ENCODE measurements at places on chromosomes 13 and 19.

DNA sequence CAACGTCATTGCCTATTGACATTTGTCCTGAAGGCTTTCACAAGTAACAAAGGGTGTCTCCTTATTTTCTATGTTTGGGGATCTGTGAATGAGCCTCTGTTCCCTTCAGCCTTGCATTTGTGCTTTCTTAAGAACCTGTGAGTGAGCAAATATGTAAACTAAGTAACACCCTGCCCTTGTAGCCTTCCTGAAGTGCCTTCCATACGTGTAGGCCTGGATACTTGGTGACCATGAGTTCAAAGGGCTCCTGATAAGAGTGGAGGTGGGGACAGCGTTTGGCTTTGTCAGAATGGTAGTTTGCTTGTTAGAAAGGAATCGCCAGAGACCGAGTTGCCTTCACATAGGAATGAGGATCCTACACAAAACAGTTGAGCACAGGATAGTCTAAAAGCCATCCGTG is 14.5 kb upstream of the CCDC97 start:
- no peak for DNase-seq

GRCh38 chr19:36106441-36106840 is 4.5 kb upstream of the OVOL3 start:
- DNase-seq, result no peak

GRCh38 chr13:85825454-85825853 is 26.2 kb upstream of the SLITRK6 start:
- DNase-seq, result no peak

- DNase-seq, result no peak
Observed at GRCh38 chr19:30570194-30570593, 198.0 kb downstream of the ZNF536 start.

- no peak for DNase-seq
Observed at GRCh38 chr19:33713194-33713593, 83.5 kb upstream of the KCTD15 start.

- DNase-seq, result no peak
Observed at GRCh38 chr19:16559780-16560276, 12.4 kb downstream of the SLC35E1 start.

- no peak for DNase-seq
Observed at GRCh38 chr13:112733661-112734379, 44.0 kb downstream of the ATP11A start.

GRCh38 chr19:51294211-51294976 is 17.1 kb upstream of the IGLON5 start:
- DNase-seq, result no peak

DNA sequence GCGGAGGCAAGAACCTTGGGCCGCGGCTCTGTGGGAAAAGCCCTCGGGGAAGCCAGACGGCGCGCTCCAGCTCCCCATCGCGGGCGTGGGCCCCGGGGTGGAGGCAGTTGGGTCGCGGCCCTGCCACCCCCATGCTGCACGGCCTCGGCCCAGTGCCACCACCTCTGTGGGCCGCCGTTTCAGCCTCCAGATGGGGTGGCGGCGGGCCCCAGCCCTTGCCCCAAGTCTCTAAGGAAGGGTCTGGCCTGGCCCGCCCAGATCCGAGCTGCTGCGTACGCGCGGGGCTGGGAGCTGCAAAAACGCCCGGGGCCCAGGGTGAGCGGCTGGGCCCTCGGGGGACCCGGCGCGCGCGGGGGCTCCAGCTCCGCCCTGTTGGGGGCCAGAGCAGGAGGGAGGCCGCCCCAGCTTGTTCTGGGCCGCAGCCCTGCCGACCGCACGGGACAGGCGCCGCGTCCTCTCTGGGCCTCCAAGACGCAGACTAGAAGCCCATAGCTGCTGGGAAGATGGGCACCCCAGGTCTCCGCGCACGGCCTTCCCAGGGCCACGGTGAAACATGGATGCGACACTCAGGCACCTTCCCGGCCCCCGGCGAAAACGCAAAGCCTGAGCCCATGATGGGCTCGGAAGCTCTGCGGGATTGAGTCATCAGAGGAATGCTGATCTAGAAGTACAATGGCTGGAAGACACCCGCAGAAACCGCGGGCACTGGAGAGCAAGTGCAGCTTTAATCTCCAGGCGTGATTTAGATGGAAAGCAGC is 110.1 kb downstream of the KCTD15 start:
- no peak for DNase-seq

DNA sequence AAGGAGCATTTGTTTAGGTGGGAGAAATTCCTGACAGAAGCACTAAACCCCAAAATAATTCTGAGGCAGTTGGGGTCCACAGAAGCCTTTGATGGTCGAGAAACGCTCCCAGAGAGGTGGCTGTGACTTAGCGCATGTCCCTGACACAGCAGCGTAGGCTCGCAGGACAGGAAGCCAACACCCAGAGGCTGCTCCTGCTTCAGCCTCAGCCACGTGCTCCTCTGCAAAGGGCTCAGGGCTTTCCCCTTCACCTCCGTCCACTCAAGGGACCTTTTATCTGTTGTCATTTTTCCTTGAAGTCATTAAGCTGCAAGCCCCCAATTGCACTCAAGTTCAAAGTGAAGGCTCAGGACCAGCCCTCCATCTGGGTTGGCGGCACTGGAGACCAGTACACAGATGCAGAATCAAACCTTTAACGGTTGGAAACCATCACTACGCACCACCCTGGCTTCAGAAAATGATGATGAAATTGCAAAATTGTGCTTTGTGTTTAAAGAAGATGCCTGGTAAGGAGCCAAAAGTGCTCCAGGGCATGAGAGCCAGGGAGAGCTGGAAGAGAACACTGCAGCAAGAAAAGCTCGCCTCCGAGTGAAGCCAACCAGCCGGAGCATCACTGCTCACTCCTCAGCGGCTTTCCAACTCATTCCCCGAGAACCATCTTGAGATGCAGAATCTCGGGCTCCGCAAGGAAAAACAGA is 219.6 kb downstream of the RAP2A start:
- DNase-seq, result no peak

GRCh38 chr19:1618157-1619093 is 13.2 kb upstream of the UQCR11 start:
- no peak for DNase-seq

- no peak for DNase-seq
Observed at GRCh38 chr19:43380771-43381386, 27.4 kb downstream of the CD177 start.

GRCh38 chr13:28147495-28147894 is 9.2 kb downstream of the PAN3 start:
- no peak for DNase-seq

DNA sequence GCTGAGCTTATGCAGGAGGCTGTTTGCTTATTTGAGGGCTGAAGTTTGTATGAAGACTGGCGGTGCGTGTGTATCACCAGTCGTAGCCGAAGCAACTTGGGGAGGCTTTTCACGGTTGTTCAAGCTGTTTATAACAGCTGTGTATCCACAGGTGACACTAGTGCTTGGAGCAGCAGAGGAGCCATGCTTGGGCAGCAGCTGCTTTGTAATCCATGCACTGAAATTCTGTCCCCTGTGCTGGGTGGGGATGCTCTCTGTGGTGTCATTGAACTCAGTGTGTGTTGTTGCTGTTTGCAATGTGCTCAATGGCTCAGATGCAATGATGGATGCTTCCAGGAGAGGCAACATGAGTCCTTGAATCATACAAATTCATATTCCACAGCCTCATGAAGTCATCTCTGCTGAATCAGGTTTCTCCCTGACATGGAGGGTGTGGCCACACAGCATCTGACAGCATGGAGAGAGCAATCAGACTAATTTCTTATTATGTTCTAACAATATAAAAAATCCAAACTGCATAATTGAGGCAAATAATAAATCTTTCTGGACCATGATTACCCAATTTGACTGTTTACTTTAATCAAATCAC is 18.8 kb upstream of the GTF3A start:
- DNase-seq, result no peak

GRCh38 chr19:13984875-13985741 is 21.0 kb downstream of the RFX1 start:
- DNase-seq, result peak; percentile 30

DNA sequence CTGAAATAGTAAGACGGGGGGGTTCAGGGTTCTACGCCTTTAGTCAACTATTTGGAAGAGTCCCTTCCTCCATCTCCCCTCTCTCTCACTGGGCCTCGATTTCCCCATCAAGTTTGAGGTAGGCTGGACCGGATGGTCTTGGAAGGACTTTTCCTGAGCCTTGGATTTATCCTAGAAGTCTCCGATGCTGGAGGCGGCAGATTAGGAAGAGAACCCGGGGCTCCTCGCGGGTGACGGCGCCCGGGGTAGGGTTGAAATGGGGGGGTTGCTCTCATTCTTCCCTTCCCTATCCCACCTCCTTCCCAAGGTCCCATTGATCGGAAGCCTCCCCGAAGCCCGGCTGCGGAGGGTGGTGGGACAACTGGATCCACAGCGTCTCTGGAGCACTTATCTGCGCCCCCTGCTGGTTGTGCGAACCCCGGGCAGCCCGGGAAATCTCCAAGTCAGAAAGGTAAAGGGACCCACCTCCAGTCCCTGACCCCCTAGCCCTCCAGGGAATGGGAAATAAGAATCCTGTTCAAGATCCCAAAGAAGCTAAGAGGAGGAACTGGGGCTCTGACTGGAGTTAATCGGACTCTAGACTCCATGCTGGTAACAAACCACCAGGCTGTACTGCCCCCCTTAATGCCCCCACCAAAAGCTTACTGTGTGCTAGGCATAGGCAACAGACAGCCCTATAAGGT is 781 bp downstream of the QPCTL start:
- peak; percentile 73 for DNase-seq

- DNase-seq, result no peak
Observed at GRCh38 chr13:104267206-104267811, 1201.1 kb upstream of the SLC10A2 start.

GRCh38 chr13:90270226-90270625 is 1077.3 kb upstream of the MIR17HG start:
- no peak for DNase-seq

DNA sequence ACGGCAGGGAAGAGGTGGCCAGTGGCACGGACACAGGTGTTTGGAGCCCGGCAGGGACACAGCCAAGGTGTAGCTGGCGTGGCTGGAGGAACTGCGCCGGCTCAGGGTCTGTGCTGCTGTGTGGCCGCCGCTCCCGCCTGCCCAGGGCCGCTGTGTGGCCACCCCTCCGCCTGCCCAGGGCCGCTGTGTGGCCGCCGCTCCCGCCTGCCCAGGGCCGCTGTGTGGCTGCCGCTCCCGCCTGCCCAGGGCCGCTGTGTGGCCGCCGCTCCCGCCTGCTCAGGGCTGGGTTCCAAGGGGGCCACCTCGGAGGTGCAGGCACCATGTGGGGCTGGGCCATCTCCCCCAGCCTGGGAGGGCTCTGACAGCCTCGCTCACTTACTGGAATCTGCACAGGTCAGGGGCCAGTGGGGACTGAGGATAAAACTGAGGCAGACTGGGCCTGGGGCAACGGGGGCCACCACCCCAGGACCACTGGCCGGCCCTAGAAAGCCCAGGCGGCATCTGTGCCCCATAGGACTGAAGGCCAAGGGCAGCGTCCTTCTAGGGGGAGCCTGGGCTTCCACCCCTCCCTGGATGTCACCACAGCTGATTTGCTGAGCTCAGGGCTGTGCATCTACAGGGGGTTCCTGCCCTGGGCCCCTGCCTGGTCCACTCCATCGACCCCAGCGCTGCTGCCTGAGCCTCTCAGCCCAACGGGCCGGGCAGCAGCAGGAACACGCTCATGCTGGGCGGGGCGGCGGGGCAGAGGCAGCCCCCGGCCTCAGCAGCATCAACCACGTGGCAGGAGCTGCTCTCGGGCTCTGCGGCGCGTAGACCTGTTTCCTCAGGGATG is 21.5 kb downstream of the C13orf46 start:
- DNase-seq, result no peak

DNA sequence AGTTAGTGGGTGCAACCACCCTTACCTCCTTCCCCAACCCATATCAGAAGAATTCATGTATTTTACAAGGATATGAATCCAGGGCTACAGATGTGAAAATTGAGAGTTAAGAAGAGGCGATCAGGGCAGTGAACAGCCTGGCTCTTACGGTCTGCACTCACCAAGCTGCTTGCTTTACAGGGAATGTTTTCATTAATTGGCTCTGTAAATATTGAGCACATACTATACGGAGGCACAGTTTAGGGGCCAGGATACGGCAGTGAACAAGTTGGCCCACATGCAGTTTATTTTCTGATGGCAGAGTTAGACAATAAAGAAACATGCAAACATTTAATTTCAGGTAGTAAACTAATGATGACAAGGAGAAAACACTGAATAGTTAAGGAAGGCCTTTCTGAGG is 6.4 kb downstream of the POLR1D start:
- no peak for DNase-seq

DNA sequence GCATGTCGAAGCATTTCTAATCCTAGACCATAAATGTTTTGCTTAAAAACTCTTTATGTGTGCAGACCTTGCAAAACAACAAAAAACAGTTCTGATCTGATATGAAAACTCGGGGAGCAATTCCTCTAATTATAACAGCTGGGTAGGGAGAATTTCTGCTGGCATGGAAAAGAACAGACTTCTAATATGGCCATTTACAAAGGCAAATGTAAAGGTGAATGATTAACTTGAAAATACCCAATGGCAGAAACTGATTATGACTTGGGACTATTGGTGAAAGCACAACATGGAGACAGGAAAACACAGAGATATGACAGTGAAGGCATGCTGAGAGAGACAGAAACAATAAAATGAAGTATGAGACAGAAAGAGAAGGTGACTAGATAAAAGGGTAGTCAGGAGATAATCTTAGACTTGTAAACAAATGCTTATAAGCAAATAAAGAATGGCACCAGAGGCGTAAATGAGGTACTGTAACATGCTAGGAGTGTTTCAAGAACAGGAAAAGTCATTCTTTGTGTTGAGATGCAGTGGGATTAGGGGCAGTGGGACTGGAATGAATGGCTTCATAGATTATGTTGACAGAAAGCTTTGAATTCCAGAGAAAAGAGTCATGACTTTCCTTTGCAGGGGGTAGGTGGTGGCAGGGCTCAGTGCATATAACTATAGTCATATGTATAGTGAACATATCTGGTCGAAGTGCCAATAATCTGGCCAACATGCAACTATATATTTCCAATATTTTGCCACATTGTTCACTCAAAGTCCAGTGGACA is 393.0 kb downstream of the ITGBL1 start:
- DNase-seq, result no peak

GRCh38 chr13:39692660-39693438 is 37.4 kb downstream of the COG6 start:
- no peak for DNase-seq

DNA sequence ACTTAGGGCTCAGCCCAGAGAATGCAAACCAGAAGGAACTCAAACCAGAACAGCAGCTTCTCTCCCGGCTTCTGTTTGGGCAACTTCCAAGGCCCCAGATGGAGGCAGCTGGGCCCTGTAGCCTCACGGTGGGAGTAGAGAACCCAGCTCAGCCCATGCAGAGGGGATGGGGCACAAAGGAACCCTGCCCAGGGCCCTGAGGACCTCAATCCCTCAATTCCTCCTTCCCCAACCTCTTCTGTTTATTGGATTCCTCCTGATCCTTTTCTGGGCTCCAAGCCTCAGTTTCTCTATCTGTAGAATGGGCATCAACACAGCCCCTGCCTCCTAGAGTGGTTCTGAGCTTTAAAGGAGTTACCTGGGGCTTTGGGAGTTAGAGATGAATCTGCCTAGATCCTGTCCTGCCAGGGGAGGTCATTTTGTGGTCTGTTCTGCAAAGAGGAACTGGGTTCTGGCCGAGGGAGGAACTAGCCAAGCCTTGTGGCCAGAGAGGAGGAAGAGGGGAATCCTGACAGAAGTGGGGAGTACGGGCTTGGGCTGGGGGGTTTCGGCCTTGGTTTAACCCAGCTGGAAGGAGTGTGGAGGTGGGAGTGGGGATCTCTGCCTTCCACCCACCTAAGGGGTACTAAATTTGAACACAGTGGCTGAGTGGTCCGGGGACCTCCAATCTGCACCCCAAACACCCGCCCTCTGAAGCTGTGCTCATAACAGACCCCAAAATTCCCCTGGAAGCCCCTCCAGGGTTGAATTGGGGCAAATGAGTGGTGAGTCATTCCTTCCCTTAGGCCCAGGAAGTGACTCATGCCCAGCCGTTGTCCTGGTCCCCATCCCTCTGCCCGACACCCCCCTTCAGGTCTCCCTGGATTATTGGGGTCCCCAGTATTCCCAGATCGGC is 2.7 kb downstream of the ADGRE5 start:
- DNase-seq, result peak; percentile 77
